Stimulated activated CD8-positive, alpha-beta memory T cell treated with anti-CD3 and anti-CD28 coated beads, Interleukin-15, amount 100 ng/mL, for 24 hours (primary cell): ENCODE measurements at places on chromosomes 7 and 10.

- no peak for DNase-seq
Measured at GRCh38 chr7:140896996-140897395, 27.7 kb downstream of the BRAF start.

- no peak for DNase-seq
Measured at GRCh38 chr7:114925434-114925833, 3.5 kb downstream of the MDFIC start.

GRCh38 chr10:62707810-62708209 lies 96.7 kb upstream of the ADO start:
- no peak for DNase-seq

DNA sequence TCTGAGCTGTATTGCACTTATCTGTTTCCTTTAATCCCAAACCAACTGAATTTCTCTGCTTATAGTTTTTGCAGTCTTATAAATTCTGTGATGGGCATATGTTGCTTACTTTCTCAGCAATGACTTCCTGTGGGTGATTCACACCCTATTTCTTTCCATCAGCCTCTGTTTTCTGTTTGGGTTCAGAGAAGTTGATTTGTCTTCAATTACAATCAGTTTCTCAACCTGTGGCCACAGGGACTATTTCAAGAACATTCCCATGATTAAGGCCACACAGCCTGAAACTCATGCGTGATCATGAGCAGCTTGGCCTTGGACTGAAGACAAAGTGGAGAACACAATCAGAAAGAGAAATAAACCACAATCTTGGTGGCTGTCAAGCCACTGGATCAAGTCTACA lies 1174.6 kb upstream of the C7orf33 start:
- no peak for DNase-seq

- DNase-seq = no peak
Measured at GRCh38 chr10:119478111-119478802, 64.3 kb downstream of the RGS10 start.

GRCh38 chr10:116833986-116834985 lies 15.0 kb upstream of the ENO4 start:
- DNase-seq = no peak

- DNase-seq = no peak
Measured at GRCh38 chr10:44994752-44995530, 5.8 kb upstream of the ZNF22 start.

GRCh38 chr7:29443552-29443951 lies 120.1 kb upstream of the PRR15 start:
- DNase-seq = no peak

GRCh38 chr10:3293581-3294431 lies 121.2 kb upstream of the PITRM1 start:
- DNase-seq = no peak

GRCh38 chr10:91309711-91310110 lies 89.2 kb downstream of the PCGF5 start:
- DNase-seq = no peak

DNA sequence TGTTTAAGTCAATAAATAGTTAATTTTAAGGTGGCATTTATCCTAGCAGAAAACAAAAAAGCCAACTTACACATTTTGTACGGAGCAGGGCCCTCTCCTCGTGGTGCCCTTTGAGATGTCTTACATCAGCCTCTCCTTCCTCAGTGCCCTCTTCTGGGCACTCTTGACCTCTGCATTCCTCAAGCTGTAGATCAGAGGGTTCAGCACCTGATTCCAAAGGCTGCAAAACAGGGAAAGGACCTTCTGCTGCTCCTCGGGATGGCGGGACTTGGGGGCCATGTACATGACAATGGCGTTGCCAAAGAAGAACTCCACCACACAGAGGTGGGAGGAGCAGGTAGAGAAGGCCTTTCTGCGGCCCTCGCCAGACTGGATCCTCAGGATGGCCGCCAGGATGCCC lies 4.6 kb upstream of the OR2A14 start:
- no peak for DNase-seq

GRCh38 chr7:157863906-157864810 lies 527.4 kb downstream of the DNAJB6 start:
- DNase-seq = no peak

GRCh38 chr7:31455844-31456243 lies 58.0 kb upstream of the ITPRID1 start:
- no peak for DNase-seq

- DNase-seq = no peak
Measured at GRCh38 chr7:151682831-151683614, 163.3 kb upstream of the RHEB start.

DNA sequence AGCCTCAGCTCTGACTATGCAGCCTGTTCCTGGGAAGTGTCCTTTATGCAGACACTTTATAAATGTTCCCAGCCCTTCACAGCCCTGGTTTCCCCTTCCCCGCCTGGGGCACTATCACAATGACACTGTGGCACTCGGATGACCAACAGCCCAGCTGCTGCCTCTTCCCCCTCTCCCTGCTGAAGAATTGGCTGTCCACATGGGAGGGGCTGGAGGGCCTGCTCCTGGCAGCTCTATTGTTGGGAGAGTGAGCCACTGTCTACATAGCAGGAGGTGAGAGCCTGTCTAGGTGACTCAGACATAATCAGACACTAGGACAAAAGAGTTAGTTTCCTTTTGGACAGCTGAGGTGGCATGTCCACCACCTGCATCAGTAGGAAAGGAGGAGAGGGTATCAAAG lies 437.5 kb downstream of the PLXNA4 start:
- no peak for DNase-seq

DNA sequence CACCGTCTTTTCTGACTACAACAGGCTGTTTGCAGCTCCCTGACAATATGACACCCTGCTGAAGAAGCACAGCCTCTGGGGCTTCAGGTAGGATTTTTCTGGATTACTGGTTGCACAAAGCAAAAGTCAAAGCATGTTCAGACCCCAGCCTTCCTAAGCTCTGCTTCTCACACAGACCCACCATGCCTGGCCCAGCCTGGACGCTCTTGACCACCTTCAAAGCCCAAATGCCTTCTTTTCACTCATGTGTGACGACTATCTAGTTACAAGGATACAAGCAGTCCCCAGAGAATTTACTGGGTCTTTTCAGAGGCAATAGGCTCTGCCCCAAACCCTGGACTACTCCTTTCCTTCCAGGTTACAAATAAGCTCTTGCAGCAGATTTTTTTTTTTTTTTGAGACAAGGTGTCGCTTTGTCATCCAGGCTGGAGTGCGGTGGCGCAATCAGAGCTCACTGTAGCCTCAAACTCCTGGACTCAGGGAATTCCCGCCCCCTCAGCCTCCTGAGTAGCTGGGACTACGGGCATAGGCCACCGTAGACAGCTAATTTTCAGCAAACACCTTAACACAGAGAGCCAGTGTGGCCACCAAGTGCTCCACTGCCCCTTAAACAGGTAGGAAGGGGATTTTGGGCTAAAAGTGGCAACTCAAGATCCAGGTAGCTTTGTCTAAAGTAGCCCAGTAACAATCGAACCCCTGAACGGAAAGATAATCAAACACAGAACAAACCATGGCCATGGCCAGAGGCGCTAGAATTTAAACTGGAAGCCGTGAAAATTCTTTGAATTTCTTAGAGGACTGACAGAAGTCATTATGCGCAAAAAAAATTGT lies 16.2 kb downstream of the SVIL start:
- DNase-seq = no peak

DNA sequence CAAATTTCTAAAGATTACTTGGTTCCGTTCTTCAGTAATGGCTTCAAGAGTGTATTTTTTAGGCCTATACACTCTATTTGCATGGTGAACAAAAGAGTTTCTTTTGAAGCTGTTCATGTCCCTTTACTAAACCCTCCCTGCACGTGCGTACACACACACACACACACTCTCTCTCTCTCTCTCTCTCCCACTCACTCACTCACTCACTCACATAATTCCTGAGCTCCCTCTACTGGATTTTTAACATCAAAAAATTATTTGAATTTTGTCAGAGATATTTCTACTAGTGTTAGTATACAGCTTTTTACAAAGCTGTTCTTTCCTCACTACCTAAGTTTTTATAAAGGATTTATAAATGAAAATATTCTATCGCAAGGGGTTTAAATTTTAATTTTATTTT lies 85.9 kb downstream of the UBE3C start:
- no peak for DNase-seq

- no peak for DNase-seq
Measured at GRCh38 chr7:132390705-132391104, 185.6 kb downstream of the PLXNA4 start.

- DNase-seq = no peak
Measured at GRCh38 chr10:104096692-104097091, 11.0 kb upstream of the COL17A1 start.

DNA sequence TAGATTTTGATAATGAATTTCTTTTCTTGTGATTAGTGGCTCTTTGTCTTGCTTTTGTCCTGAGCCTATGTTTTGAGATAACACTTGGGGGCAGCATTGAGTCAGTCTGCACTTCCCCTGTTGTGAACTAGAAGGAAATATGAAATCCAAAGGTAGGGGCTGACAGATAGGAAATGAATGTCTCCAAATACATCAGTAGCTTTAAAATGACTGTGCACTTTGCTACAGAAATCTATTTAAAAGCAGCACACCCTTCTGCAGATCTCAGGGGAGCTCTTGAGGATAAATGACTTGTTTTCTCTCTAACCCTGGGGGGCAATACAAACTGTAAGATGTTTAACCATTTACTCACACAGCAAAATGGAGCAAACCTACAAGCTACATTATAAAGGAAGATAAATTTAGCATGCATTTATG lies 176.0 kb upstream of the MYO3A start:
- no peak for DNase-seq

GRCh38 chr7:98855610-98856422 lies 14.0 kb downstream of the TMEM130 start:
- no peak for DNase-seq

DNA sequence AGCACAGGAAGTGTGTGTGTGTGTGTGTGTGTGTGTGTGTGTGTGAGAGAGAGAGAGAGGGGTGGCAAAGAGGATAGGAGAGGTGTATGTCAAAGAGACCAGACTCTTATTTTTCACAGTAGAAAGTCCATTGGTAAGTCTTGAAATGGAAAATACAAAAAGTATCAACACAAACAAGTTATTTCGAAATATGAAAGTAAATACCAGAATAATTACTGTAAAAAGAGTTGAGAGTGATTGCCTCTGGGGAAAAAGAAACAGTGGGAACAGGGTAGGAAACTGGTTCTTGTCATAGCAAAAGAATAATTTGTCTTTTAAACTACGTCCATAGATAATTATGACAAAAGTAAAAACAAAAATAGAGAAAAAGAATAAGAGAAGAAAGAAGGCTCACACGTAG lies 29.0 kb upstream of the EIF5AL1 start:
- no peak for DNase-seq

GRCh38 chr10:127417686-127418401 lies 131.3 kb upstream of the NPS start:
- no peak for DNase-seq

GRCh38 chr10:18607503-18608378 lies 43.6 kb downstream of the NSUN6 start:
- DNase-seq = no peak

GRCh38 chr7:7795203-7795602 lies 76.8 kb upstream of the RPA3 start:
- no peak for DNase-seq

DNA sequence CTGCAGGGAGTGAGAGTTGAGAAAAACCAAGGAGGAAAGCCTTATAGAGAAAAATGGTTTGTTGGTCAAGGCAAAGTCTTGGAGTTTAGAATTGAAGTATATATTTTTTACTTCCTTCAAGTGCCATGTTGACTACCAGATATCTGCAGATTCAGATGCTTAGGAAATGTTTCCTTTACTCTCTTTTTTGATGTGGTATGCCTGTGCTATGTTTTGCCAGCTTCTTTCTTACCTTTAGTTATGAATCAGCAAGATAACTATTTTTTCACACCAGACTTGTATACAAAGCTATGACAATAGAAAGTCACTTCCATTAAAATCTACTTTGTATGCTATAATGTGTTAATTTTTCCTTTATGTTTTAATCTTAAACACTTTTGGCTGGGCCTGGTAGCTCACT lies 3.6 kb downstream of the R3HCC1L start:
- no peak for DNase-seq

DNA sequence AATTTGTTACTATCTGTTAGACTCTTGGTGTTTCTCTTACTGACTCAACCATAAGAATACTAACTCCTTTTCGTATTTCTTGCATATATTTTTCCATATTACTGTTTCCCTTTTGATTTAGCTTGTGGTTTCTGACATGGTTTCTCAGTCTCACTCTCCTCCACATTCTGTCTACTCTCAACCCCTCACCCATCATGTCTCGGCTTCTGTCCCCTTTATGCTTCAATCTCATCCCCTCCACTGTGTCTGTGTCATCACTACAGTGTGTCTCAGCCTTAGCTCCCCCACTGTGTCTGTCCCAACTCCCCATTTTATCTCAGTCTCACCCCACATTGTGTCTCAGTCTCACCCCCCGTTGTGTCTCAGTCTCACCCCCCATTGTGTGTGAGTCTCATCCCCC lies 126.9 kb downstream of the VIPR2 start:
- no peak for DNase-seq

- no peak for DNase-seq
Measured at GRCh38 chr7:121547544-121548092, 151.5 kb upstream of the FAM3C start.

- DNase-seq = no peak
Measured at GRCh38 chr7:135708041-135708440, 19.9 kb downstream of the SLC13A4 start.

DNA sequence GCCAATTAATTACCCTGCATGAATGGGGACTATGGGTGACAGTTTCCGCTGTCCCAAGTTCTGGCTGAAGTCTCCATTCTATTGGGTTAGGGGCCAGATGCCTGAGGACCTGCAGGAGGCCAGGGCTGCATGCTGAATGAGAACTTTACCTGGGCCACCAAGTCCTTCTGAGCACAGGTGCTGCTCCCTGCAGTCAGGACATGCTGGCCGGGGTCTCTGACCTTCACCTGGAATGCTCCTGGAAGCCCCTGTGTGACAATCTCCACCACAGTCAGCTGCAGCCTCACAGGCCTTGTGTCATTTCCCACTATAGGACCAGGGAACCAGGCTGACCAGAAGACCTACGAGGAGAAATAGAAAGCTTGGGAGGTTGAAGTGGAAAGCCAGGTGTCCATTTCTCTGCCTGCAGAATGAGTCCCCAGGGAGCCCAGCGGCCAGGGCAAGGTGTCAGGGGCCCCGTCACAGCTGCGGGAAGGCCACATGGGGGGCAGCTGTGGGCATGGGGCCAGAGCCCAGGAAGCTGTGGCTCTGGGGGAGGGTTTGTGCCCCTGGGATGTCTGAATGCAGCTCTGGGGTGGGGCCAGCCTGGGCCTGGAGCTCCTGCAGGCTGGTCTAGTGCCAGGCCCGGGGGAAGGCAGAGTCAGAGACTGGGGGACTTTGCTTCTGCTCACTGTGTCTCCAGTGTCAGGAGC lies 5.6 kb upstream of the GIMAP8 start:
- no peak for DNase-seq

GRCh38 chr7:106127984-106128780 lies 16.1 kb upstream of the SYPL1 start:
- DNase-seq = no peak

GRCh38 chr7:127514499-127514898 lies 70.9 kb downstream of the GCC1 start:
- DNase-seq = no peak

DNA sequence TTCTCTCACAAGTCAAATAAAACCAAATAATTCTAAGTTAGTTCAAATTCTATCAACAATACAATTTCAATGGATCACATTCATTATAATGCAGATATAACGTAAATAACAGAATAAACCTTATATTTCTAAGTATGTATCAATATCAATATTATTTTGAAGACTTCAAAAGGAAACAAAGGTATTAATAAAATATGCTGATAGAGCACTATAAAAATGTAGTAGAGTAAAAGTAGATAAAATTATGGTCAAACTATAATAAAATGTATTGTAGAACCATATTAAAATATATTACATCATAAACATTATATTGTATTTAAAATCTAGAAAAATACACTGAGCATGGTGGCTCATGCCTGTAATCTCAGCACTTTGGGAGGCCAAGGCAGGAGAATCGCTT lies 23.5 kb upstream of the NRCAM start:
- no peak for DNase-seq
